ENCODE measurements at places on chromosomes 2 and 18.
A peak's percentile ranks its signal among the peaks of the same experiment; 100 is the strongest.

DNA sequence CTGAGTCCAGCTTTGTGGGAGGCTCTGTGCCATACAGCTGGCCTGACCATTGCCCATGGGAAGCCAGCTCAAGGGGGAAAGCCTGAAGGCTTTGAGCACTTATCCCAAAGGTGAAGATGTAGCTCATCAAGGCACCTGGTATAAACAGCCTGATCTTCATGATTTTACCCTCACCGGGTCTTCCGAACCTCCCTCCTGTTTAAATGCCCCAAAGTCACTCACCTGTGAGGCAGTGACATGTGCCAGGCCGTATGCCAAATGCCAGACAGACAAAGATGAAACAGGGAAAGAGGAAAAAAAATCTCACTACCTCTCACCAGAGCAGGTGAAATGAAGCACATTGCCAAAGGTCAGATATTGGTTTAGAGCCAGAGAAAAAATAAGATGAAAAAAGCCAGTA is 62.8 kb upstream of the ITSN2 start:
- DNase-seq = no peak

- DNase-seq = peak; percentile 33
Measured at GRCh38 chr2:71807581-71808451, 339.8 kb downstream of the CYP26B1 start.

- no peak for DNase-seq
Measured at GRCh38 chr2:180184506-180184905, 177.4 kb upstream of the CWC22 start.

DNA sequence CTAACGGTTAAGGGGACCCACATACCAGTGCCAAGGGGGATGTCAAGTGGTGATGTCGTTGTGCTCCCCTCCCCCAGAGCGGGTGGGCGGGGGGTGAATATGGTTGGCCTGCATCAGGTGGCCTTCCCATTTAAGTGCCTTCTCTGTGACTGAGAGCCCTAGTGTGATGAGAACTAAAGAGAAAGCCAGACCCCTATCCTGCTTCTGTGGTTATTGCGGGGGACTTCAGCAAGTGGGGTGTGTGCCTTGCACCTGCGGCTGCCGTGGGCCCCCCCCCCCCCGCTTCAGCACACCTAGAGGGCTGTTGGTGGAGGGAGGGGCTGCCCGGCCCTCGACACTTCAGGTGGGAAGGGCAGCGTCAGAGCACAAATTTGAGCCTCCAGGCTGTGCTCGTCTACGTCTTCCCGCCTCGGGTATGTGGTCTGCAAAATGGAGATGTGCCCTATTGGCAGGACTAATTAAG is 6.1 kb downstream of the CTDSP1 start:
- DNase-seq = no peak

GRCh38 chr2:51812138-51812866 is 780.4 kb upstream of the NRXN1 start:
- no peak for DNase-seq

- DNase-seq = no peak
Measured at GRCh38 chr2:109439390-109439786, 174.4 kb downstream of the SEPTIN10 start.

- no peak for DNase-seq
Measured at GRCh38 chr18:5066380-5066977, 130.6 kb downstream of the AKAIN1 start.

DNA sequence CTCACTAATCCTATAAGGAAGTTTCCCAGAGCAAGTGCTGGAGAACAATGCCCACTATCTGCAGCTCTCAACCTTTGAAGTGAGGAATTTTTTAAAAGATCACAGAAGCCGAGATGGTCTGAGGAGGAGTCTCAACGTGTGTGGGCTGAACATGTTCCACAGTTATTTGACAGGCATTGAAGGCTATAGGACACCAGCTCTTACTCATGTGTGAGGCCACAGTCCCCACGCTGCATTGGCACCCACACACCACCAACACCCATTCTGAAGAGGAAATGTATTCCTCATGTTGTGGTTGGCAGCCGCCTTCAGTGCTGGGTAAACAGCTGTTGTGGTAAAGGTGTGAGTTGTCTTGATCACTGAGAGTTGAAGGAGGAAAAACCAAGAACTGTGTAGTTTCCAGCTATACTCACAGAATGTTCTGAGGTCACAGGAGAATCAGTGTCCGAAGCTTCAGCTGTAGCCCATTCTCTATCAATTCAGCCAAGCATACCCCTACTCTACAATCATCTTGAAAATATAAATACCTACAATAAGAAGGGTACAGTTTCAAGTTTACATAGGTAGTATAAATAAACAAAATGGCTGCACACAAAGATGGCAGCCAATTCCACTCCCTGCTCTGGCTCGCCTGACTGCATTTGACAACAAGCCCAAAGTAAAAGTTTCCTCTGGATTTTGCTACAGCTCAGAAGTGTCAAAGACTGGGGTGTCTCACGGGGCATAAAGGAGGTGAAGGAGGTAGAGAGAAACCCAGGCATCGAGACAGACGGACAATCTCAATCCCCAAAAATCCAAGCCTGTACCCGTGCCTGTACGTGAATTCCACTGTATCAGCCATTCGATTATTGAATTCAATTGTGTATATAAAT is 12.1 kb downstream of the CD226 start:
- DNase-seq = no peak

DNA sequence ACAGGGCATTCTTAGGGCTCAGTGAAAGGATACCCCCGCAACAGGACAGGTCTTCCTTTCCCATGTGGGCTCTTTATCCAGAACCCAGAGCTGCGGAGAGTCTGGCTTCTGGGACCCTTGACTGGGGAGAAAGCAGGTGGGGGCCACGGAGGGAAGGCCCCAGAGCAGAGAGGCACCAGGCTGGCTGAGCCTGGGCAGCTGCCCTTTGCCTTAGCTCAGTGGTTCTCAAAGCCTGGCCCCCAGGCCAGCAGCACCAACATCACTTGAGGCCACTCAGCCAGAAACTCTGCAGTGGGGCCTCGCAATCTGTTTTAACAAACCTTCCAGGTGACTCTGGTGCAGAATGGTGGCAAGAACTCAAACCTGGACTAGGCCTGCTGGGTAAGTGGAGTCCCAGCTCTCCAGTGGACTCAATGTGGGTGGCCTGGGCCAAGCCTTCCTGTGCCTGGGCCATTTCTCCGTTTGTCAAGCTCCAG is 1.6 kb upstream of the TMEM37 start:
- DNase-seq = no peak

- no peak for DNase-seq
Measured at GRCh38 chr2:234913208-234913626, 38.6 kb upstream of the SH3BP4 start.

DNA sequence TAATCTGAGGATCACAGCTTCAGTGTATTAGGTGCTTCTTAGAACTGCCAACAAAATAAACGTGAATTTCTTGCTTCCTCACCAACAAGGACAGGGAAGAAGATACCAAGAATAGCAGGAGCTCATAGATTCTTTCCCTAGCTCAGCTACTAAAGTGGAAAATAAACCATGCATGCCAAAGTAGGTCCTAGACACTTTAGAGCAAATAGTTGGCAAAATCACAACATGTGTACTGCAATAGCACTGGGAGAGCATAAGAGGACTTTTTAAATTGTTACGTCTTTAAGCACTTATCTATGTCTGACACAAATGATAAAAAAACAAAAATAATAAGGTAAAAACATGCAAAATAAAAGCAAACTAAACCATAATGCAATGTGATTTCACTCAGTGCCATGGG is 49.5 kb downstream of the SUCLG1 start:
- no peak for DNase-seq

GRCh38 chr2:237624565-237624964 is 2.8 kb upstream of the LRRFIP1 start:
- DNase-seq = no peak

DNA sequence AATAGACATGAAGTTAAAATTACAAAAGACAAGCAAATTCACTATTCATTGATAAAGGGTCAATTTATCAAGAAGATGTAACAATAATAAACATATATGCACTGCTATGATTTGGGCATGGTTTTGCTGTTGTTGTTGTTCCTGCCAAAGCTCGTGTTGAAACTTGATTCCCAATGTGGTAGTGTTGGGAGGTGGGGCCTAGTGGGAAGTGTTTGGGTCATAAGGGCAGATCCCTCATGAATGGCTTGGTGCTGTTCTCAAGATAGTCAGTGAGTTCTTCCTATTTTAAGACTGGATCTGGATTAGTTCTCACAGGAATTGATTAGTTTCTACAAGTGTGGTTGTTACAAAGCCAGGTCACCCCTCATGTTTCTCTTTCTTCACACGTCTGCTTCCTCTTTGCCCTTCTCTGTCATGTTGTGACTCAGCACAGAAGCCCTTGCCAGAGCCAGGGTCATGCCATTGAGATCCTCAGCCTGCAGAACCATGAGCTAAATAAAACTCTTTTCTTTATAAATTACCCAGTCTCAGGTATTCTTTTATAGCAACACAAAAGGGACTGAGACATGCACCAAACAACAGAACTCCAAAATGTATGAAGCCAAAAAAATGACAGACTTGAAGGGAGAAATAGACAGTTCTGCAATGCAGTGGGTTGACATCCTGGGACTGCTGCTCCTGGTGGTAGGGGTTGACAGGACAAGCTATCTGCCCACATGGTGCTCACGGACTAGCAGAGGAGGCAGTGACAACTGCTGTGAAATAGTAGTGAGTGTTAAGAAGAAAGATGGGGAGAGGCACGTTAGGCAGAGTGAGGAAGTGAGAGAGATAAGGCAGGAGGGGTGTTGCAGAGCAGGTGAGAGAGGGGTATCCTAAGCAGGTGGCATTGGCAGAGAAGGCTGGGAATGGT is 18.6 kb upstream of the SKA1 start:
- DNase-seq = no peak

GRCh38 chr2:34912084-34912483 is 1313.0 kb upstream of the FAM98A start:
- no peak for DNase-seq

GRCh38 chr2:143930891-143931290 is 589.0 kb downstream of the ZEB2 start:
- no peak for DNase-seq

DNA sequence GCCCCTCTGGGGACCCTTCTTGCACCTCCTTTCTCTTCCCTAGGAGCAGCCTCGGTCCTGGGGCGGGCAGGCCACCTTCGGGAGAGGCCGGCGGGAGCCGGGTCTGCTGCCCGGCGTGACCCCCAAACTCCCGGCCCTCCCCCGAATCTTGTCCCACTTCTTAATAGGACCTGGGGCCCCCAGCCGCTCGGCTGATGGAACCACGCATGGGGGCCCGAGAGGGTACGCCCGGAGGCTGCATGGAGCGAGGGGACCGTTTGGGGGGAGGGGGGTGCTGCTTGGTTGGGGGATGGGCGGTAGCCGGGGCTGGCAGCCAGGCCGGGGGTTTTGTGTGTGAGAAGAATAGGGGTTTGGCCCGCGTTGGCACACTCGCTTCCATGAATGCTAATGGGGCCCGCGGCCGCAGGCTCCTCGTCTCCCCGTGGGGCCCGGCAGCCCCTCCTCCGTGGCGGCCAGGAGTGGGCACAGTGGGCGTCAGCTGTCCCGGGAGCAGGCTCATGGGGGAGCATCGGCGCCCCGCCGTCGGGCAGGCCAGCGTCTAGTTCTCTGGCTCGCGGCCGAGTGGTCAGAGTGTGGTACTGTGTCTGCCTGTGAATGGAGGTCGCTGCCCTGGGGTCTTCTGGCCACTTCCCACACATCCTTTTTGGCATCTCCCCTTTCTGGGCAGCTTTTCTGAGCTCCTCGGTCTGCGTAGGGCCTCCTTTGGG is 1.0 kb downstream of the GAREM2 start:
- no peak for DNase-seq

- DNase-seq = no peak
Measured at GRCh38 chr2:9763356-9764152, 79.7 kb upstream of the TAF1B start.

DNA sequence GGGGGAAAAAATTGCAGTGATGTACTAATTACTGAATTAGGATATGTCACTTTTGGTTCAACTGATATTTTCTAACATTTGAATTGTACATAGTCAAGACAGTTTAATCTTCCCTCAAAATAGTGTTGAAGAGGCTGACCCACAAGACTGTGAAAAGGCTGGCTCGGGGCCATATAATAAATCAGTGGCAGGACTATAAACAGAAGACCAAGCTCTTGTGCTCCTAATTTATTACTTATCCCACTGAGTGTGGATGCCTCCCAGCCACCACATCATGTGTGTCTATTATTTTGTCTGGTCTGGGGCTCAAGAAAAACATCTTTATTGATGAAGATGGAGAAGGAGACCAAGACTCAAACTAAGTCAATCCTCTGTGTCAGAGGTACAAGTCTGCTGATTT is 64.4 kb downstream of the PLEKHM3 start:
- no peak for DNase-seq

- DNase-seq = no peak
Measured at GRCh38 chr2:121387591-121388325, 102.8 kb upstream of the TFCP2L1 start.

DNA sequence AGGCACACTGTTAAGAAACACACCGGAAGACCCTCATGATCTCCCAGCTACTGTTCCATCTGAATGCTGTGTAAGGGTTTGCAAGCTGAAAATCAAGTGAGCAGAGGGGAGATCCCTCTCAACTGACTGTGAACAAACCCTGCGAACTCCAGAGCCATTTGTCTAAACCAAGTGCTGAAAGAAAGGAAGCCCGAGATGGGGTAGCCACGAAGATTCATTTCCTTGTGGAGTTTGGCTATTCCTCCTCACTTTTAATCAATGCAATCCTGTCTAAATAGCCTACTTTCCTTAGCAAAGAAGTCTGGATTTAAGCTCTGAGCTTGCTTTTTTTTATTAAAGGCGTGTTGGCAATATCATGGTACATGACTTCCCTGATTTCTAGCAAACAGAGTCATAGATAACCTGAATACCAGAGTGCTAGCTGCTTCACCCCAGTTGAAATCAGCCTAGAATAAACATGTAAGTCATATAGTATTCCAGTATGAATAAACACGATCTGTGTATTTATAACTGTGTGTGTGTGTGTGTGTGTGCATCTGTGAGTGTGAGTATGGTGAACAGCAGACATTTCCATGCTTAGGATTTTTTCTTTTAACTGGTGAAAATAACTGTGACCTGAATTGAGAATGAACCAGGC is 365.2 kb downstream of the ZNF521 start:
- no peak for DNase-seq

DNA sequence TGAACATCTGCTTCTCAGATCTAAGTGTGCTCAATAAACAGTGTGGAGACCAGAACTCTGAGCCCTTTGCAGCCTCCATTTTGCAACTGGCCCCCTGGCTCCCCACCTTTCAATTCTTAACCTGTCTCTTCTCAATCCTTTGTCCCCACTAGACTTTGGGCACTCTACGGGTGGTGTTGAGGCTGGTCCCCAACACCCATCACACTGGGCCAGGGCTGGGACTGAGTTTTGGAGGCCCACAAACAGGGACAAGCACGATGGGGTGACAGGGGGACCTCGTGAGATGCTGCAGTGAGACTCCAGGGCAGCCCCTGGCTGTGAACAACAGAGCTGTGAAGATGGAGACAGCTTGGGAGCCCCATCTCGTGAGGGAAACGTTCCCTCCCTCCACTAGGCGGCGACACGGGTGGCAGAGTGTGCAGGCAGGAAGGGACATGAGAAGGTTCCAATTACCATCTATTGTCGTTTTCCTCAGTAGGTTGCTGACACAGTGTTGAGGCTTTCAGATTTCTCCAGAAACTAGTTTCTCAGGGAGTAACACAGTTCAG is 1.2 kb downstream of the ANKMY1 start:
- no peak for DNase-seq

GRCh38 chr2:3805201-3805939 is 102.0 kb downstream of the DCDC2C start:
- no peak for DNase-seq

GRCh38 chr2:114219456-114219855 is 223.0 kb upstream of the DPP10 start:
- no peak for DNase-seq
